ENCODE measurements at places on chromosomes 11 and 22.

DNA sequence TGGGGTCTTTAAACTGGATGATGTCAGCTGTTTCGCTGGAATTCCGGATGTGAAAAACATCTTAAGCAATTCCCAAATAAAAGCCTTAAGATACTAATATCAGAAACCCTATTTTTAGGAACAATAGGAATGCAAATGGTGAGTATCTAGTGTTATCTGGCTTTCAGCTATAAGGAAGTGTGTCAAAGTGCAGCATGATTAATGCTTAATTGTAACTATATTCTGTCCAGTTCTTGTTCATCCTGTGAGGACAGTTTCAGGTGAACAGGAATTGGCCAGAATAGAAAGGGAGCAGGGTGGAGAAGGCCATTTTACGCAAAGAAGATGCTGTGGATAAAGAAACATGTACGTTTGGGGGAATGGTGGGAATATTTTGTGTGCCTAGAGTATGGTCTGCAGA is 108.2 kb downstream of the RASSF10 start:
- DNase-seq: no peak

GRCh38 chr11:125784678-125785077 is 3.2 kb upstream of the PATE3 start:
- DNase-seq: no peak

- DNase-seq: no peak
These were observed 7.7 kb upstream of the PANX1 start for GRCh38 chr11:94120946-94121345.

DNA sequence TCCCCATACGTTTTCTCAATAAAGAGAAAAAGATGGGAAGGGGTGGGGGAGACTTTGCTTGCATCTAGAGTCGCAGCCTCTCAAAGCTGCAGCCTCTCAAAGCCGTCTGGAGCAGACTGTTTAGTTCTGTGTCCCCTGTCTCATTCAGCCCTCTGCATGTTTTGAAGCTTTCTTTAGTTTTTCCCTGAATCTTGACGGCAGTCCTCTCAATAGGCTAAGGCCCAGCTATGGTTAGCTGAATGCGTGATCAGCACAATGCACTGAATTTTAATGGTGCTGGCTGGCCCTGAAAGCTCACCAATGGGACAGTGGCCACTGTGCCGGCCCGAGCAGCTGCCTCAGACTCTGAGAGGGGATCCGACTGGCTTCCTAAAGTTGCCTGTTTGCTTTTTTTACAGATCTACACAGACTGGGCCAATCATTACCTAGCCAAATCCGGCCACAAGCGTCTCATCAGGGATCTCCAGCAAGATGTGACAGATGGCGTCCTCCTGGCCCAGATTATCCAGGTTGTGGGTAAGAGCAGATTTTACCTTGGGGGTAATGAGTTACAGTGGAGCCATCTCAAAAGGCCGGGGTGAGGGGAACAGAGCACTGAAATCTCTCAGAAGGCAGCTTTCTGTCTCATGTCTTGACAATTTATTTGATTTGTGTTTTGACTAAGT is 119.6 kb downstream of the NAV2 start:
- no peak for DNase-seq

DNA sequence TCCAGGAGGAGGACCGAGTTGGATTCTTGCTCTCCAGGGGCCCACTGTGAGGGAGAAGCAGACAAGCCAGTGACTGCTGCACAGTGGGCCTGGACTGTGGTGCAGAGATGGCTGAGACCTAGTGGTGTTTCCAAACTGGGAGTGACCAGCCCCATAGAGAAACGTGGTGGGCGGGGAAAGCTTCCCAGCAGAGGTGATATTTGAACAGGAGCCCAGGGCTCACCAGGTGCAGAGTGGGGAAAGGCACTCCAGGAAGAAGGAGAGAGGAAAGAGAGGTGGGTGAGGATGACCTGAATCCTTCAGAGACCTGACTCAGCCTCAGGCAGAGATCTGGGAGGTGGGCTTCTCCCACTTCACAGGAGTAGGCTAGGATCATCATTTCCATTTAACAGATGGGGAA is 52.1 kb upstream of the RASD2 start:
- DNase-seq: no peak

- DNase-seq: peak; percentile 64
These were observed 8.5 kb downstream of the SERHL2 start for GRCh38 chr22:42562279-42562678.

GRCh38 chr11:113736323-113736722 is 30.2 kb upstream of the TMPRSS5 start:
- no peak for DNase-seq

GRCh38 chr22:28703436-28703835 is 23.8 kb upstream of the TTC28 start:
- no peak for DNase-seq

GRCh38 chr11:17839450-17839849 is 104.9 kb downstream of the KCNC1 start:
- no peak for DNase-seq

DNA sequence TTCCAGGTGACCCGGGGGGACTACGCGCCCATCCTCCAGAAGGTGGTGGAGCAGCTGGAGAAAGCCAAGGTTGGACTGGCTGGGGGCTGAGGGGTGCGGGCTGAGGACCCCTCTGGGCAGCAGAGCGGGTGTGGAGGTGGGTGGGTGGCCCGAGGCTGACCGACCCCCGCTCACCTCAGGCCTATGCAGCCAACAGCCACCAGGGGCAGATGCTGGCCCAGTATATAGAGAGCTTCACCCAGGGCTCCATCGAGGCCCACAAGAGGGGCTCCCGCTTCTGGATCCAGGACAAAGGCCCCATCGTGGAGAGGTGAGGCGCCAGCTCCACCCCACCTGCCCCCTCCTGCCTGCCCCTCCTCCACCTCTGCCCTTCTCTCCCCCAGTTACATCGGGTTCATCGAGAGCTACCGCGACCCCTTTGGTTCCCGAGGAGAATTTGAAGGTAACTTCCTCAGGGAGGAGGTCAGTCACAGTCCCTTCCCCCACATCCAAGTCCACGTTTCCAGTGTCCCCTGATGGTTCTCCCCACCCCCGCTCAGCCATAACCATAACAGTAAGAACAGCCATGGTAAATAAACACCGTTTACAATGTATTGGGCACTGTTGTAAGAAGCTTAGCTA is 11.2 kb downstream of the DPP3 start:
- no peak for DNase-seq

- no peak for DNase-seq
These were observed 33.3 kb downstream of the P4HA3 start for GRCh38 chr11:74278103-74278502.

DNA sequence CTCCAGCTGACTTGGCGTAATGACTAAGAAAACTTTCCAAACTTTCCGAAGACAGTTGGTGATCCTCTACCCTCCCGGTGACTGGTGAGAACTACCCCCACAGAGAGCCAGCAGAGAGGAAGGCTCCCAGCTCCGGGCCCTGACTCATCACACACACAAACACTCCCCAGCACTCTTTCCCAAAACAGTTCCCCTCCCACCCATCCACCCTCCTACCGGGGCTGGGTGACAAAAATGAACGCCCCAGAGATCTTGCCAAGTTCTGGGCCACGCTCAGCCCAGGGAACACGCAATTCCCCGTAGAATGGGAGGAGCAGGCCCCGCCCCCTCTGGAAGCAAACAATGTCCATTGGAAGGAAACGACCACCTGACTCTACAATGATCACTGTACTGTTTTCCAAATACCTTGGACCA is 21.3 kb upstream of the JAM3 start:
- DNase-seq: no peak

DNA sequence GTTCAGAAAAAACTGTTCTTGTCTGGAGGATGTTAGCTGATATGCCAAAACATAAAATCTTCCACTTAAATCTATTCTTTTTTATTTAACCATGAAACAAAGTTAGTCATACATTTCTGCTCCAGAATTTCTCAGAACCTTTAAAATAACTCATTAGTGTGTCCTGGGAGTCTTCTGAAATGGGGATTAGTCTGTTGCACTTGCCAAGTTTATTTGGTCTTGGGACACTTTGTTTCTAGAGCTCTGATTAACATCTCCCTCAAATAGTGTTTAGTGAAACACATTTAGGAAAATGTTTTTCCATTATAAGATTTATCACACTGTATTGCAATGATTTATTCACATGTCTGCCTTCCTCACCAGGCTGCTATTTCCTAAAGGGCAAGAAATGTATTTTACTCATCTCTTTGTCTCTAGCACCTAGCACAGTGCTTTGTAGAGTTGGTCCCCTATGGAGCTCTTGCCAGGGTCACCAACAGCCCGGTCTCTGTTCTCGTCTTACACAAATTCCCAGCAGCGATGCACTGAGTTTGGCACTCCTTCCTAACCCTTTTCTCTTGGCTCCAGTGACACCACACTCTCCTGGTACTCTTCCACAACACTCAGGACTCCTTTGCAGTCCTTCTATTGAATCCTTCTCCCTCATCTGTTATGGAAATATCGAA is 189.2 kb downstream of the CSNK2A3 start:
- no peak for DNase-seq

DNA sequence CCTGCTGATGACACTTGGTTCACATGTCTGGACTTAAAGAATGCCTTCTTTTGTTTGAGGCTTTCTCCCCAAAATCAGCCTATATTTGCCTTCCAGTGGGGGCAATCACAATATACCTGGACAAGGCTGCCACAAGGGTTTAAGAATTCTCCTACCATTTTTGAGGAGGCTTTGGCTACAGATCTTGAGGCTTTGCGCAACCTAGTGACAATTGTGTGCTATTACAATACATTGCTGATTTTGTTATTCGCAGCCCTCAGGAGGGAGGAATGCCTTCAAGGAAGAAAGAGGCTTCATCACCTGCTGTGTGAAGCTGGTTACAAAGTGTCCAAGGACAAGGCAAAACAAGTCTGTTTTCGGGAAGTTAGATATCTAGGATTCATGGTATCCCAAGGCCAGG is 50.8 kb upstream of the OR4C15 start:
- no peak for DNase-seq

GRCh38 chr22:50548921-50549790 is 3.5 kb downstream of the KLHDC7B start:
- no peak for DNase-seq
